ENCODE measurements at places on chromosomes 6 and 20.

- no peak for DNase-seq
These were observed 128.9 kb downstream of the CLIC5 start for GRCh38 chr6:45886776-45887175.

DNA sequence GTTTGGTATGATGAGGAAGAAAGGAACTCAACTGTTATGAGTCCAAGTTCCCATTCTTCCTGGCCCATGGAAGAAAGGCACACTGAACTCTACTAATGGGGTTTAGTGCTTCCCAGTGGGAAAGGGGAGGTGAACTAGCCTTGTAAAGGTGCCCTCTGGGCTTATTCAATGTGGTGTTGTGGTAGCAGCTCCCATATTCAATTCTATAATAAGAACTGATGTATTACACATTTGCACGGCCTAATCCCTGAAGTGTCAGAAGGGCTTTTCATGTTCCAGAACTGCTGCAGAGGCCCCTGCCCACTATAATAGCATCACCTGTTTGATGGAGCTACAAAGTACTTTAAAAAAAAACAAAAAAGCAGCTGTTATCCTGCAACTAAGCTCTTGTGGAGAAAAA lies 17.1 kb downstream of the PRKN start:
- DNase-seq: no peak

- no peak for DNase-seq
These were observed 25.0 kb downstream of the DDO start for GRCh38 chr6:110390404-110390803.

GRCh38 chr6:128307671-128308070 lies 212.7 kb downstream of the PTPRK start:
- no peak for DNase-seq

- no peak for DNase-seq
These were observed 609.0 kb downstream of the QKI start for GRCh38 chr6:164023535-164023934.

DNA sequence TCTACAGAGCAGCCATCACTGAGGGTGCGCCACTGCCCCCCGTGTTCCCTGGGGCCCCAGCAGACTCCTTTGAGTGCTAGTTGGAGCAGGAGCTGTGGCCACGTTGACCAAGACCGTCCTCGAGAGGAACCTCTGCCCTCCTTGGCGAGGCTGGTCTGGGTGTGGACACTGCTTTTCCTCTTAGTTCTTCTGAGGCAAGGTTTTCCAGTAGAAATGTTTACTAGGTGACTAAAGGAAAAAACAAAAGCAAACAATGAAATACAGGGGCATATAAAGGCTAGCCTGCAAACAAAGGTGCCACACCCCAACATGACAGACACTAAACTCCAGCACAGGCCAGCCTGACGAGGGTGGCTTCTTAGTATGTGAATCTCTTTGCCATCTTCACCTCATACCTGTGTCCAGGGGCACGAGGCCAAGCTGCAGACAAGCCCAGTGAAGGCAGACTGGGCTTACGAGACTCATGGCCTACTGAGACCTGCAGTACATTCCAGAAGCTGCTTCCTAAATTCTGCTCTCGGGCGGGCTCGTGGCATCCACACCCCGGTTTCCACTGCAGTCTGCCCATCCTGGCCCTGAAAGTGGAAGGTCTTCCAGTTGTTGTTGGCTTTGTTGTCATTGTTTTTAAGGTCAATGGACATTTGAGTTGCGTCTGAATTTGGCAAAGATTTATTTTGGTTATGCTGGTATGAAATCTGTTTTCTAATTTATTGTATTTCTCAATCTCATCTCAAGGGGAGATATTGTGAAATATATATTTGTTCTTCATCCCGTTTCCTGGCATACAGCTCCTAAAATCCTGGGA lies 39.2 kb downstream of the FAM50B start:
- no peak for DNase-seq

GRCh38 chr6:28707387-28708282 lies 182.0 kb downstream of the GPX5 start:
- no peak for DNase-seq

GRCh38 chr20:43839793-43840199 lies 74.9 kb upstream of the TOX2 start:
- no peak for DNase-seq

GRCh38 chr6:138098306-138098705 lies 8.9 kb downstream of the PERP start:
- no peak for DNase-seq

GRCh38 chr20:63343460-63344445 lies 17.4 kb downstream of the CHRNA4 start:
- no peak for DNase-seq

DNA sequence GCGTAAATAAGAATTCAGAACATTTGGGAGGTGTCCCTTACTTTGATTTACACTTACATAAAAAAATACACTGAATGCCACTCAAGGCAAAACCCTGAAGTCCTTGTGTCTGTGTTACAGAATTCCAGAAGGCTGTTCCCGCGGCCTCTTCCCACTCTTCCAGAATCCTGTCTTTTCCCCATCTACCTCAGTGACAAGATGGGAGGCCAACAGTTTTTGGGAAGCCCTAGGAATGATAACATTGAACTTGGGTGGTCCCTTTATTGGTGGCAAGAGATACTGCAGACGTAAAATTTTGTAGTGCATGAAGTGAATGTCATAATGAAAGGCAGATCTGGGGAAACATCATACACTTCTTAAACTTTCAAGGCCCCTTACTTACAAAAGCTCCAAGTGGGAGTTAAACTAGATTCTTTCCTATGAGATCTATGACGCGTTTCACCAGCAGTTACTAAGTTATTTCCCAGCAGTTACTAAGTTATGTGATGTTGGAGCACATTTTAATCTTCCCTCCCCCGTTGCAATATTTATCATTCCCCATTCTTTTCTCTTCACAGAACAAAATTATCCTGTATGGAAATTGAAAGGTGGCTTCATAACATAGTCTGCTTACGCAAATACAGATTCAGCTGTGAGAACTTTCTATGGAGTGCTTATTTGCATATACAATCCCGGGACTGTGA lies 79.5 kb downstream of the BCAS1 start:
- DNase-seq: no peak

DNA sequence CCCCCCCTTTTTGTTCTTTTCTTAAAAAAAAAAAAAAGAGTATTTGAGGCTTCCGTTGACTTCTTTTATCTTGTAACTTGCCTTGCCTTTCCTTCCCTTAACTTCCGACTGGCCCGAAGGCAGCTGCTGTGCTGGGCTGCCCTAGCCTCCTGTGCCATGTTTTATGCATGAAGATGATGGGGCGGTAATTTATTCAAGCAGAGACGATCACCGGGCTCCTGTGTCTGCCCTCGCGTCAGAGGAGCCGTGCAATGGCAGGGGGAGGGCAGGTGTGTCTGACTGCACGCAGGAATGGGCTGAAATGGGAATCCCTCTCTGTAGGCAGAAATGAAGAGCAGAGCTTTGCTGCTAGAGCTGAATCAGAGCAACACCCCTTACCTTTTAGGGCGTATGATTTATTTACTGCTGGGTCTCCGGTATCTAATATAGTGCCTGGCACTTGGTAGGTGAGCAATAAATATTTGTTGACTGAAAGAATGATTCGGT lies 106.3 kb upstream of the RIPOR2 start:
- DNase-seq: peak; percentile 52

DNA sequence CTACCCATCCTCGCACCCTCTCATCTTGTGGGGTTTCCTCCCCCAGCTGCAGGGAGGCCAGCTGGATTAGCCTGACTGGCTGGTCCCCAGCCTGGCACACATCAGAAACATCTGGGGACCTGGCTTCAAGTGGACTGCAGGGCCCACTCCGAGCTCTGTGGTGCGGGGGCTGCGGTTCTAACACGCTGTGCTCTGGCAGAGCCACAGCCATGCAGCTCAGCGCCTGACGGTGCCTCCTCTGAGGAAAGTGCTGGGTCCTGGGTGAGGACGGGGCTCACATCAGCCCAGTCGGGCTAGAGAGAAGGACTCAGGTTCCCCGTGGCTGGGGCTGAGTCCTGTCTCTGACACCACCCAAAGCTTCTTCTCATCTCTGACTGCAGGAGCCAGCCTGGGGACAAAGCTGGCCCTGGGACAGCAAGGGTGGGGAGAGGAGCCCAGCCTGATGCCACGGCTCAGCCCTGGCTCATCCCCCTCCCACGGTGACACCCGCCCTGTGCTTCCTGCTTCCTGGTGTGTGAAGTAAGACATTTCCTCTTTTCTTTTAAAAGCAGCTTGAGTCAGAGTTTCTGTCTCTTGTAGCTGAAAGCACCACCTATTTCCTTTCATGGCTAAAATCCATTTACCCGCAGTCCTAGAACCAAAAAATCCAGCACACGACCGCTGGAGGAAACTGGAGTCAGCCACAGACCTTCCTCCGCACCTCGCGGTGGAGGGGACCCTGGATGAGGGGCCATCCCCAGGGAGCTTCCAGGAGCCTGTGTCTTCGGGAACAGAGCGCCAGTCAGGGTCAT lies 127.4 kb upstream of the AFDN start:
- DNase-seq: no peak

DNA sequence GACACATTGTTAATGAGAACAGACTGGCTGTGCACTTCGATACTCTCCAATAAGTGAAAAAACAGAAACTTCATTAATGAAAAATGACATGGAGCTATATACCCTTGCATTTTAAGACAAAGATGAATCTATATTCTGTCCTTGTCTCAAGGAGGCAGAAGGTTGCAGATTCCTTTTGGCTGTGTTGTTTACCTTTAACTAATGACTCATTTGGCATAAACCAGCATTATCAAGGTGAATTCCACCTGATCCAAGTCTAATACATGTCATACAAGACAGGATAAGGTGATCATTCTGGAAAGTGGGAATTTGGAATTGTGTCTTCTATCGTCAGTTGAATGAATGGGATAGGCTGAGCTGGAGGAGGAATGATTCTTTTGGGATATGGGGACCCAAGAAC lies 192.9 kb downstream of the PLCB4 start:
- DNase-seq: no peak

GRCh38 chr20:47927944-47928343 lies 142.7 kb upstream of the SULF2 start:
- DNase-seq: no peak

DNA sequence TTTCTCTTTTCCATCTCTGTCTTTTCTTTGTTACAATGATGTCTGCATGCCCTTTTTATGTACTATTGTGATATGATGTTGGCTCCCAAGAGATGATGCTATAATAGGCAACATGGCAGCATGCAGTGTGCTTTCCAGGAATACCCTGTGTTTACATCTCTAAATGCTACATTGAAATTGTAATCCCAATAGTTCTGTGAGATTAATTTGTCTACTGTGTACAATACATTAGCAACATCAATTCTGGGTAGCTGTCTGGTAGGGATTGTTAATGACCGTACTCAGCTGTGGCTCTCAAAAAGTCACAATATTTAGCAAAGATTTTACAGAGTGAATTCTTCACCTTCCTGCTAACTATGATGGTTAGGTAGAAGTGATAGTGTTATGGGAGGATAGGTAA lies 225.6 kb upstream of the MMS22L start:
- DNase-seq: no peak

- no peak for DNase-seq
These were observed 77.8 kb downstream of the RREB1 start for GRCh38 chr6:7185561-7185960.

DNA sequence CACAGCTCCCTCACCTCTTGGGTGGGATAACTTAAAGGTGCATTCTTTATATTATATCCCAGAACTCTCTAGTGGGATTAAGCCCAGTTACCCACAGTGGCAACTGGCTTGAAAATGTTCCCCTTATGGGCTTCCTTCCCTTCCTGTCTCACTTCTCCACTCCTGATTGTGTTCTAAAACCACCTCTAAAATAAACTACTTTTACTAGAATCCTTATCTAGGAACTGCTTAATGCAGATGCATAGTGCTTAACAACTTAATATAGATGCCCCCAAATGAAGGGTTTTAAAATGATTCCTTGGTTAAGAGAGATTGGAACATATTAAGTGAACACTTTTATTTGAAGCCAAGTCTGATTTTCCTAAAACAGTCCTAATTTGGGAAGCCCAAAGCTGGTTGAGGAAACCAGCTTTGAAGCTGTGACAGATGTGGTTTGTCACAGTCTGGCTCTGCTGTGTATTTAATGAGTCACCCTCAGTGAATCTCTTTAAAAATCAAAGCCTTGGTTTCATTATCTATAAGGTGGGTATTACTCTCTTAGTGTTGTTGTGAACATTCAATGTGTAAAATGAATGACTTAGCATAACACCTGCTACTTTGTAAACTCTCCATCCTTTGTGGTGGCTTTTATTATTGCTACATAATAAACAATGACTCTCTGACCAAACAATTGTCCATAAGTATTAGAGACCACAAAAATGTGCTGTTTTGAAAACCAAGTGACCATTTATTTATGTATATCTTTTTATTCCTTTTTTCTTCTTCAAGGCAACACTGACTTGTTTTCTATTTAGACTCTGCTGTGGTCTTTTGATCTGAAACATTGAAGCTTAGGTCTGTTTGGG lies 24.4 kb downstream of the PLCB1 start:
- no peak for DNase-seq

DNA sequence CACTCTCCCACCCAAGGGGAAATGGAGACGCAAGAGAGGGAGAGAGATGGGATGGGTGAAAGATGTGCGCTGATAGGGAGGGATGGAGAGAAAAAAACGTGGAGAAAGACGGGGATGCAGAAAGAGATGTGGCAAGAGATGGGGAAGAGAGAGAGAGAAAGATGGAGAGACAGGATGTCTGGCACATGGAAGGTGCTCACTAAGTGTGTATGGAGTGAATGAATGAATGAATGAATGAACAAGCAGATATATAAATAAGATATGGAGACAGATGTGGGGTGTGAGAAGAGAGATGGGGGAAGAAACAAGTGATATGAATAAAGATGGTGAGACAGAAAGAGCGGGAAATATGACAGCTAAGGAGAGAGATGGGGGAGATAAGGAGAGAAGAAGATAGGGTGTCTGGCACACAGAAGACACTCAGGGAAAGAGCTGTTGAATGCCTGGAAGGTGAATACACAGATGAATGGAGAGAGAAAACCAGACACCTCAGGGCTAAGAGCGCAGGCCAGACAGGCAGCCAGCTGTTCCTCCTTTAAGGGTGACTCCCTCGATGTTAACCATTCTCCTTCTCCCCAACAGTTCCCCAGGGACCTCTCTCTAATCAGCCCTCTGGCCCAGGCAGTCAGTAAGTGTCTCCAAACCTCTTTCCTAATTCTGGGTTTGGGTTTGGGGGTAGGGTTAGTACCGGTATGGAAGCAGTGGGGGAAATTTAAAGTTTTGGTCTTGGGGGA lies 754 bp downstream of the TNF start:
- DNase-seq: no peak

DNA sequence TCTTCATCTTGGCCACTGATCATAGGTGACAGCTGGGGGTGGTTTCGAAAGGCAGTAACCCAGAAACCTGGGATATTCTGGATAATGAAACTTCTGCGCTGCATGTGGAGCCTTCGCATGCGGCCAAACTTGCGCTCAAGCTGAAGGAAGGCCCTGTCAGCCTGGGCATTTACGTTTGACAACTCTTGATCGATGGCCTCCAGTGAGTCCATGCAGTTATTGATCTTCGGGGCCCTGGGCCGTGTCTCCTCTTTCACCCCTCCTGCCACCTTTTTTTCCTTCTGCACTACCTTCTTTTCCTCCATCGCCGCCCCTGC lies 729 bp downstream of the TSPYL4 start:
- no peak for DNase-seq
